Naive thymus-derived CD4-positive, alpha-beta T cell (primary cell): ENCODE measurements at places on chromosomes 12 and 14.

DNA sequence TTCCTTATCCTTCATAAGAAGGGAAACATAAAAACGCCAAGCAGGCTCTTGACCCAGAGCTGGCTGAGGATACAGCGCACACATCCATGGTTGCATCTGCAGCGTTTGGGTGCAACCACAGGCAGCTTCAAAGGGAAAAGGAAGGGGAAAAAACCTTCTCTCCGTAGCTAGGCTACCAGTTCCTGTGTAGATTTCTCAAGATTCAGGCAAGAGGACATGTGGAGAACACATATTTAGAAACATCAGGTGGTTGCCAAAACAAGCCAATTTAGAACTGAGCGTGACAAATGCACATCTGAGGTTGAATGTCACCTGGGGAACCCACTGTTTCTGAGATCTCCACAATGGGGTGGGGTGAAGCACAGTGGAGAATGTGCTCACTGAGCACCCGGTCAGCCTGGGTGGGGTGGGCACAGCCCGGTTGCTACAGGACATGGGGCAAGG is 78.3 kb upstream of the BDKRB2 start:
- DNase-seq: no peak

DNA sequence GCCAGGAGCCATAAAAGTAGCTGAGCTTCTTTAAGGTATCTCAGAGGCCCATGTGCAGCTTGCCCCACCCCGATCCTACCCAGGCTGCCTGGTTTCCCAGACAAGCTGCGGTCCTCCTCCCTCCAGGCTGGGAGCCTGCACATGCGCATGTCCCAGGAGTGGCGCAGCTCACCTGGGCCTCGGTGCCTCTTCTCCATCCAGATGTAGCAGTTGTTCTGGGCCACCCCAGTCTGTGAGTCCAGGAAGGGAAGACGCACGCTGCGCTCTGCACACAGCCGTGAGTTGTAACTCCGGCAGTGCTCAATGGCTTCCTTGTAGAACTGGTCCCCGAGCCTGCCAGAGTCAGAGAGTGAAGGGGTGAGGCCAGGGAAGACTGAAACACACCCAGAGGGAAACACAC is 122.3 kb downstream of the DPF3 start:
- DNase-seq: no peak

DNA sequence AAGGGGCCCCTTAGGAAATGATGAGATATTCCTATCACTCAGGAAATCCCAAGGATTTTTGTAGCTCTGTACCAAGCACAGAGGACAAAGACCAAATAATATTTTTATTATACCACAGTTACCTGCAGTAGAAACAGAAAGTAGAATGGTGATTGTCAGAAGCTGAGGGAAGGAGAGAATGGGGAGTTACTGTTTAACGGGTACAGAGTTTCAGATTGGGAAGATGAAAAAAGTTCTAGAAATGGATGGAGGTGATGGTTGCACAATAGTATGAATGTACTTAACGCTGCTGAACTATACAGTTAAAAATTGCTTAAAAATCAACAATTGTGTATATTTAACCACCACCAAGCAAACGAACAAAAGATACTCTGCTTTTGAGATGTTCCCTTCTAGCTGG is 24.1 kb downstream of the FLVCR2 start:
- DNase-seq: no peak

- no peak for DNase-seq
These were observed 59.1 kb upstream of the GALNT9 start for GRCh38 chr12:132388379-132389015.

GRCh38 chr12:3218228-3219171 is 141.3 kb downstream of the TSPAN9 start:
- DNase-seq: no peak

GRCh38 chr14:33833706-33834465 is 117.0 kb downstream of the EGLN3 start:
- no peak for DNase-seq

- DNase-seq: no peak
These were observed 68.5 kb upstream of the CAPRIN2 start for GRCh38 chr12:30823156-30823699.

GRCh38 chr12:69044887-69045286 is 111.9 kb upstream of the CPM start:
- DNase-seq: no peak

GRCh38 chr14:55589171-55589570 is 9.2 kb downstream of the KTN1 start:
- DNase-seq: no peak

DNA sequence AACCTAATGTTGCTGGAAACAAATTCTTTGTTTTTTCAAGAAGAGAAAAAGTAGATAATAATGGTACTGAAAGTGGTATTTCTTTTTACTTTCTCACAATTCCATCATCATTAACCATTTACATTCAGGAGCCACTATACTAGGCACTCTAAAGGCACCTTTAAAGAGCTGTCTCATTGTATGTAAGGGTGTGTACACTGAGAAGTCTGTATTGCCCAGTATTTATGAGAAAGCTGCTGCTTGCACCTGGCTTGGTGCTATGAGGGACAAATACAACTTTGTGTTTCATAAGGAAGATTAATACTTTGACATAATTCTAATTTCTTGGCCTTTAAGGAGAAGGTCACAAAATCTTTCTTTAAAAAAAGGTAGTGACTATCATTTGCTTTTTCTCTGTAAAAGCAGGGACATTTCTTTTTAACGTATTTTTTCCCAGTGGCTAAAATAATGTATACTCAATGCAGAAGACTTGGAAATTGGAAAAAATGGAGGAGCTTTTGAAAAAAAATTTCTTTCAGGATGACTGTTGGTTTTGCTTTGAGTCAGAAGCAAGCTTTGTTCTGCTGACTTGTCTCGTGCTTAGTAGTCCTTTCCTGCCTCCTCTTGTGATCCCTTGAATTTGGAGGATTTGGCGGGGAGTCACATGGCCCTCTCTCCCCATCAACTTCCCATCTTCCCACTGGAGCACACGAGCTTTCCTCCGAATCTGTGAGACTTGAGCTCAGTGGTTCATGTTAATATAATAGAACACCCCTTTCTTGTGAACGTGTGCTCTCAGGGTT is 50.1 kb downstream of the RASSF3 start:
- DNase-seq: no peak

- no peak for DNase-seq
These were observed 60.5 kb downstream of the DDX51 start for GRCh38 chr12:132083614-132083940.

- DNase-seq: no peak
These were observed 7.7 kb upstream of the PSMA6 start for GRCh38 chr14:35284506-35284905.

DNA sequence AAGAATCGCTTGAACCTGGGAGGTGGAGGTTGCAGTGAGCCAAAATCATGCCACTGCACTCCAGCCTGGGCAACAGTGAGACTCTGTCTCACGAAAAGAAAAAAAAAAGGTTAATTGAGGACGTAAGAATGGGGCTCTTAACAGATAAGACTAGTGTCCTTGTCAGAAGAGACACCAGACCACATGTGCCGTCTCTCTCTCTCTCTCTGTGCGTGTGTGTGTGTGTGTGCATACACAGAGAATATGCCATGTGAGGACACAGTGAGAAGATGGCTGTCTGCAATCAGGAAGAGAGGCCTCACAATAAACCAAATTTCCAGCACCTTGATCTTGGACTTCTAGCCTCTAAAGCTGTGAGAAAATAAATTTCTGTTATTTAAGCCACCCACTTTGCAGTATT is 11.7 kb upstream of the ERC1 start:
- no peak for DNase-seq

- no peak for DNase-seq
These were observed 188.7 kb upstream of the IGF1 start for GRCh38 chr12:102669056-102669455.

DNA sequence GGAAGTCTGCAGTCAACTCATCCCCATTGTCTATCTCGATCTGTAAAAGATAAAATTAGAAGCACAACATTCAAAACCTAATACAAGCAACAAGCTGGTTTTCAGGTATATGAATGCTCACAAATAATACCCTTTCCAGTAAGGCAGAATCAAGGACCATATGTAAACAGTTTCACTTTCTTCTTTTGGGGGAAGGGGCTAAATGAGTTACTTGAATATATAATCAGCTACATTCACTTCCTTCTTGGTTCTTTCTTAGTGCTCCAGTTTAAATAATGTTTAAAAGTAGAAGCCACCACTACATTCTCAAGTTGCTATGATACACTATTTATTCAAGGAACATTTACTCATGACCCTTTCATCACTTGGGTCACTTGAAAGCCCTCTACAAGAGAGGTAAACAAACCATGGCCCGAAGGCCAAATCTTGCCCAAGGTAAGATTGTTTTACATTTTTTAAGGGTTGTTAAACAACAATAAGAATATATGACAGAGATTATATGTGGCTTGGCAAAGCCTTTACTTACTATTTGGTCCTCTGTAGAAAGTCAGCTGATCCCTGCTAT is 10.3 kb downstream of the TWF1 start:
- DNase-seq: no peak

DNA sequence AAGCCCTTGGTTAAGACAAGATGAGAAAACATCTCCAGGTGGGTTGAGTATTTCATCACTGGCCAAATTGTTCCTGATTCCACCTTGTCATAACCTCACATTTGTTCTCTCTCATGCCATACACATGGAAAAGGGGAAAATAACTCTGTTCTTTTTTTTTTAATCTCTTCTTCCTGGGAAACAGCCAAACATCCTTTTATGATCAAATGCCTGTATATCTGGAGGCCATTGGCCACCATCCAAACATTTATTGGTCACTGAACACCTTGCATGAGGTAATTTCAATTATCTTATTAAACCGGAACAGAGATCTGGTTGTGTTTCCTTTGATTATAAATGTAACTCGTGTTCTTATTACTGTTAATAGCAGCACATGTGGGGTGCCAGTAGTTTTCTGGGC is 469.6 kb downstream of the NPAS3 start:
- no peak for DNase-seq

- no peak for DNase-seq
These were observed 17.6 kb upstream of the ZFP36L1 start for GRCh38 chr14:68810173-68811153.

DNA sequence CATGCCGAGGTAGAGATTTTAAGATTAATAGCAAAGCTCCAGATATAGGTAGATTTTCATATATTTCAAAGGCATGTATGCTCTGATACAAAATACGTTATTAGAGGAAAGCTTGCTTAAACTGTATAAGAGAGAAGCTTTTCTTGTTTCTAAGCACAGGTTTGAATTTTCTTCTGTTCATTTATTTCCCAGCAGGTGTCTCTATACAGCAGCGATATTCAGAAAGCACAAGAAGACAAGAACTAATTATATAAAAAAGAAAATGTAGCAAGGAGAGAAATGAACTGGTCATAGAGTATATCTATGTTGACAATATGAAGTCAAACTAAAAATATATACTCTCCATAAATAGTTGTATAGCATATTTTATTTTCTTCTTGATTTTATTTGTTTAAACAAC is 307.4 kb upstream of the NOVA1 start:
- DNase-seq: no peak

DNA sequence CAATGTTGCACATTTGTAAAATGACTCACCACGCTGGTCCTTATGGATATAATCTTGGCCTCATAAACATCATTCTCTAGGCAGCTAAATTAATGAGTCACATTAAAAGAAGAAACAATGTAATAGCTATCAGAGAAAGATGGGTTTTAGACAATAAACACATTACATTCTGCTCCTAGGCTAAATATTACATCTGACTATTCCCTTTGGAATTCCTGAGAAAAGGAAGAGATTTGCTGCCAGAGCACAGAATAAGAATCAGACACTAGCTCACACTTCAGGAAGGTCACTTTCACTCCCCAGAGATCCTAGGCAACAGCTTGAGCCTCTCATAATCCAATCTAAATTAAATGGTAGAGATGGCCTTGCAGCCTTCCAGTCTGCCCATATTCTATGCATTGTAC is 218.2 kb downstream of the PTPRO start:
- DNase-seq: no peak

GRCh38 chr12:84117190-84117589 is 795.4 kb downstream of the SLC6A15 start:
- no peak for DNase-seq

DNA sequence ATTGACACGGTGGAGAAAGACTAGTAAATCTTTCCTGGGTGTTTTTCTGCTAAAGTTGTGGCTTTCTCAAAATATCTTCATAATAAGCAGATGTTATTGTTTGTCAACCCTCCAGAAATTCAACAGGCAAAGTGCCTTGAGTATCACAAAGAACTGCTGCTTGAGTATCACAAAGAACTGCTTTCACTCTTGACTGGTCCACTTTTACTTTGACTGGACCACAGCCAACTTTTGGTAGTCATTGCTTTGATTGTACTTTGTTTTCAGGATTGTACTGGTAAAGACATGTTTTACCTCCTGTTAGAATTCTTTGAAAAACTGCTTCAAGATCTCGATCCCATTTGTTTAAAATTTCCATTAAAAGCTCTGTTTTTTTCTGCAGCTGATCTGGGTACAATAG is 62.6 kb downstream of the PDZRN4 start:
- no peak for DNase-seq

- no peak for DNase-seq
These were observed 613 bp downstream of the ARHGEF40 start for GRCh38 chr14:21070610-21071224.

DNA sequence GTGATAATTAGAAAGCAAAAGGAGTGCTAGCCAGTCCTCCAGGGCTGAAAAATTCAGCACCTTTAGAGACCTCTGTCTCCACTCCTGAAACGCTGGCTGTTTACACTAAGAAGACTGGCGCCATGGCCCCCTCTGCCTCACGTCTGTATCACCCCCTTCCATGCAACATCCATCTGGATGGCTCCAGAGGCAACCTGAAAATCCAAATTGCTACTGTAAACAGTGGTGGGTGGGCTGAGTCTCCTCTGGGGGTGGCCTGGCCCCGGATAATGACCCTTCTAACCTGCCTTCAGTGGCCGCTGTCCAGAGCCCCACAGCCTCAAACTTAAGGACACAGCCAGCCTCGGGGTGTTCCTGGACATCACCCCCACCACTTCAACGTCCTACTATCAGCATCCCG is 1.4 kb downstream of the PRKD1 start:
- no peak for DNase-seq

DNA sequence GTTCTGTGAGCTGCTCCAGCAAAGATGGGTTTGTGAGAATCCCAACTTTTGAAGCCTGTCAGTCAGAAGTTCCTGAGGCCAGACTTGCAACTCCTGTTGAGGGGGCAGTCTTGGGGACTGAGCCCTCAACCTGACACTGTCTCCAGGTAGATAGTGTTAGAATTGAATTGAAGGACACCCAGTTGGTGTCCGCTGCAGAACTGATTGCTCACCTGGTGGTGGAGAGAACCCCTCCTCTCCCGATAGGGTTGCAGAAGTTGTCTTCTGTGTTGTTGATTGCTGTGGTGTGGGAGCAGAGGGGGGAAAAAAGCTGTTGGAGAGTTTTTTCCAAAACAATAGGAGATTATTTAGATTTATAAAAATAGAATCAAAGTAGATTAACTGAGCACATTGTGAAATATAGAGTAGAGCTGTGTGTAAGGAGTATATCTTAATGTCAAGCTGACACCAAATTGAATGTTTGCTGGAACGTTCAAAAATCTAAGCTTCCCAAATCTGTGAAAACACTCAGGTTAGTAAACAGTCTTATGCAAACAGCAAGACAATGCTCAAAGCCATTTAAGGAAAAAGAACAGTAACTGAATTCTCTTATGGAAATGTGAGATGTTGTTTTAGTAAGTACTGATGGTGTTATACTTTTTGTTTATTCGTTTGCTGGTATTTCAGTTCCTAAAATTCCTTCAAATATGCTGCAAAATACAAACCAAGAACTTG is 18.6 kb downstream of the HIF1A start:
- DNase-seq: no peak
